ENCODE measurements at places on chromosomes 1 and 21.

DNA sequence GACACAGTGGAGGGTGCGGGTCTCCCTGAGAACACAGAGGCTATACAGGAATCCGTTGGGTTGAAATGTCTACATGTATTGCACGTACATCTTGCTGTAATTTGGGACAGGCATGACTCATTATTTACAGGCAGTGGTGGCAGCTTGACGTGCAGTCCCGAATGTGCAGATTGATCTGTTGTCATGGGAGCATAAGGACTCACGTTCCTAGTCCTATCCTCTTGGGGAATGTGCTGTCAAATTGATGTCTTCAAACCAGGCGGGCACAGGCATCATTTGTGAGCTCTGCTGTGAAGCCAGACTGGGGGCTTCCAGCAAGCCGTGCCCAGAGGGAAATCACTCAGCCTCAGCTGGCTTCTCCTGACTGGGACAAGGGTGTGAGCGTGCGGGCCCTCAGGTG, 40.5 kb downstream of the S100B start:
- DNase-seq, result no peak

DNA sequence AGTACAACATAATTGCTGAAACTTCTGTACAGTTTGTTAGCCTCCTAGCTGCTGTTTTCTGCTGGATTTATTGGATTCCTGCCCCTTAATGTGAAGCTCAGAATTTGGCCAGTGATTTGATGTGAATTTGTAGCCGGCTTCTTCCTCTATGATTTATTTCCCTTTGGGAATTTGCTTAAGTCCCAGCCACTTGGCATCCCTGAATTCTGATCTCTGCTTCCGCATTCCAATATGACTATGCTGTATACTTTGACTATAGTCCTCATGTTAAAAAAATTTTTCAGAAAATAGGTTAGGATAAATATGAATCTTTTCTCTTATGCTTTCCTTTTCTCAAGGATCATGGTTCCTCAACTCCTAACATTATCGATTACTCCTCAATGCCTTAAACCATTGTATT, 12.4 kb upstream of the LRIF1 start:
- no peak for DNase-seq

DNA sequence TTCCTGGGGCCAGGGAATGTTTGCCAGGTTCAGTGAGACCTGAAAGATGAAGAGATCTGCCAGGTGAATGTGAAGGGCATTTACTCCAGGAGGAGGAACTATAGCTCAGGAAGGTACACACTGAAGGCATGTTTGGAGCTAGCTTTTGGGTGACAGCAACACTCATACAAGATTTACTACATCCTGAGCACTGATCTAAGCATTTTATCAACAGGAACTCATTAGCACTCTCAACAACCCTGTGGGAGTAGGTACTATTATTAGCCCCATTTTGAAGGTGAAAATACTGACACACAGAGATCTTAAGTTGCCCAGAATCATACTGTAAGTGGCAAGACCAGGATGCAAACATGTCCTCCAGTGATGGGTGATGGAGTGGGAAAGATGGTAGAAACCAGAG, 6.7 kb downstream of the GADD45A start:
- no peak for DNase-seq

DNA sequence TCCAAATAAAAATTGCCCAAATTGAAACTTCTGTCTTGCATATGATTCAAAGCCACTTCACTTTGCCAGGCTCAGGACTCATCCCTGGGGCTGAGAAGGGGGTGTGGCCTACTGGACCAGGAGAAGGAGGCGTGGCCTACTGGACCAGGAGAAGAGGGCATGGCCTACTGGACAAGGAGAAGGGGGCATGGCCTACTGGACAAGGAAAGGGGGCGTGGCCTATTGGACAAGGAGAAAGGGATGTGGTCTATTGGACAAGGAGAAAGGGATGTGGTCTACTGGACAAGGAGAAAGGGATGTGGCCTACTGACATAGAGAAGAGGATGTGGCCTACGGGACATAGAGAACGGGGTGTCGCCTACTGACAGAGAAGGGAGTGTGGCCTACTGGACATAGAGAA, 405.3 kb downstream of the RRAGC start:
- DNase-seq, result no peak

GRCh38 chr1:172826096-172826741, 167.3 kb downstream of the FASLG start:
- no peak for DNase-seq

GRCh38 chr1:219174460-219175211, 958 bp downstream of the LYPLAL1 start:
- DNase-seq, result no peak

GRCh38 chr1:226785805-226786204, 46.7 kb upstream of the ITPKB start:
- DNase-seq, result no peak

DNA sequence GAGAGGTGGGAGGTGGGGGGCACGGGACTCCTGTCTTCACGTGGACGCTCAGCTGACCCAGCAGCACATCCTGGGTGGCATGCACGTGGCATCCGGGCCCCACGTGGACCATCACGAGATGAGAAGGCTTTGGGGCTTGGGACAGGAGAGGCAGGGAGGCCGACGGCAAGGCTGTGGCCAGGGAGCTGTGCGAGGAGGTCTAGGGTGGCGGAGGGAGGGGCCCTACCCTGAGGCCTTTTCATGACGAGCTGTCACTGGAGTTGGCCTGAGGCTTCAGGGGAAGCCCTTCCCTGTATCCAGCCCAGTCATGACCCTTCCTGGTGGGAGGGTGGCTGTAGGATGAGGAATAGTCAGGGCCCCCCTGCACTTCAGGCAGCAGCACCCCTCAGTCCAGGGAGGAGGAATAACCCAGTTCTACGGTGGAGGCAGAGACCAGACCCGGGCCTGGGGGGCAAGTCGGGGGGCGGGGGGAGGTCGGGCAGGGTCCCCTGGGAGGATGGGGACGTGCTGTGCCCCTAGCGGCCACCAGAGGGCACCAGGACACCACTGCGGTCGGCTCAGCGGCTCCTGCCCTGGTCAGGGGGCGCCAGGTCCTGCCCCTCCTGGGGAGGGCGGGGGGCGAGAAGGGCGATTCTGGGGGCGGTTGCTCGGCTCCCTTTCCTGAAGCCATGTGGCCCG, 2.0 kb upstream of the PERM1 start:
- peak; percentile 41 for DNase-seq

GRCh38 chr1:99180915-99181314, 83.4 kb upstream of the PLPPR4 start:
- DNase-seq, result no peak

DNA sequence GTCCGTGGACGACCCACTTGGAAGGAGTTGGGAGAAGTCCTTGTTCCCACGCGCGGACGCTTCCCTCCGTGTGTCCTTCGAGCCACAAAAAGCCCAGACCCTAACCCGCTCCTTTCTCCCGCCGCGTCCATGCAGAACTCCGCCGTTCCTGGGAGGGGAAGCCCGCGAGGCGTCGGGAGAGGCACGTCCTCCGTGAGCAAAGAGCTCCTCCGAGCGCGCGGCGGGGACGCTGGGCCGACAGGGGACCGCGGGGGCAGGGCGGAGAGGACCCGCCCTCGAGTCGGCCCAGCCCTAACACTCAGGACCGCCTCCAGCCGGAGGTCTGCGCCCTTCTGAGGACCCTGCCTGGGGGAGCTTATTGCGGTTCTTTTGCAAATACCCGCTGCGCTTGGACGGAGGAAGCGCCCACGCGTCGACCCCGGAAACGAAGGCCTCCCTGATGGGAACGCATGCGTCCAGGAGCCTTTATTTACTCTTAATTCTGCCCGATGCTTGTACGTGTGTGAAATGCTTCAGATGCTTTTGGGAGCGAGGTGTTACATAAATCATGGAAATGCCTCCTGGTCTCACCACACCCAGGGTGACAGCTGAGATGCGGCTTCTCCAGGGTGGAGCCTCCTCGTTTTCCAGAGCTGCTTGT, 32.4 kb downstream of the PRMT2 start:
- DNase-seq, result no peak

DNA sequence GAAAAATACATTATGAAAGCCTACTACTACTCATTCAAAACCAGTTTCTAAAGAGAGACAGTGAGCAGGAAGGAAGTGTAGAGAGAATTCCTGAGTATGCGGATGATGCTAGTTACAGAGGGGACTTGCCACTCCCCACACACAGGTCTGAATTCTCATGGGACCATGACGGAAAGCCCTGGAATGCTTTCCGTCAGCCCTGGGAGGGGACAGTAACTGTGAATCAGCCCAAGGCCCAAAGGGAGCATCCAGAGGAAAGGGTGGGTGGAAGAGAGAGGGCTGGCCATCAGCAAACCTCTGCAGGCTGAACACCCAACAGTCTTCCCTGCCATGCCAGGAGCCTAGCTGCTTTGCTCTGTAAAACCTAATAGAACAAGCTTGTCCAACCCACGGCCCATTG, 36.4 kb downstream of the RCSD1 start:
- DNase-seq, result no peak

- DNase-seq, result no peak
These were observed 15.0 kb upstream of the PLEKHG5 start for GRCh38 chr1:6506210-6507036.

Measured in stimulated activated CD4-positive, alpha-beta T cell treated with anti-CD3 and anti-CD28 coated beads, TNF-alpha, amount 100 ng/mL, for 24 hours (primary cell).